ENCODE measurements at places on chromosomes 6 and 20. TPM values are rescaled to one million over a fixed set of nuclear protein-coding genes. Genes with fewer than 3 reads are reported as not detected.

GRCh38 chr20:41098703-41099250 is 38.6 kb upstream of the PLCG1 start:
- H3K36me3 ChIP-seq = peaks cover 60% of the 10 kb centered on the region
- no peaks in the 10 kb centered on the region for H3K27me3 ChIP-seq
- H3K4me3 ChIP-seq = no peak overlapping the region
- no peak for DNase-seq

Gene CNKSR3
- total RNA-seq = not detected

Gene COL12A1
- total RNA-seq = 0.05 TPM

DNA sequence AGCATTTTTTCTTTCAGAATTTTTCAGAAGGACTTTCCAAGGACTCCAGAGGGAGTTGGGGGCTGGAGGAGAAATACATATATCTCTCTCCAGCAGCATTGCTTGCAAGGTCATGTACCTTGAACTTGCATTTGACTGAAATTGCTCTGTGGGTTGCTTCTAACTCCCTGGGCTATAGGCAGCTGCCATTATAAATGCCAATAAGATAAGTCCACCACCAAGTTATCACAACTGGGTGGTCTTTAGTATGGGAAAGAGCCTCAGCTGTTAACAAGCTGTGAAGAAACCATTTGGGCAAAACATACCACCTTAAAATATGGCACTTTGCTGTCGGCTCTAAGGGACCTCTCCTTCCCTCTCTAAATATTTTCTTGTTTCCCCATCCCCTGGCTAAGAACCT is 20.9 kb upstream of the CITED2 start:
- no peak overlapping the region for H3K27ac ChIP-seq
- H3K4me3 ChIP-seq = no peak overlapping the region

Gene STK35
- 21.4 TPM for total RNA-seq

Gene POLR3F
- total RNA-seq = 15.3 TPM

DNA sequence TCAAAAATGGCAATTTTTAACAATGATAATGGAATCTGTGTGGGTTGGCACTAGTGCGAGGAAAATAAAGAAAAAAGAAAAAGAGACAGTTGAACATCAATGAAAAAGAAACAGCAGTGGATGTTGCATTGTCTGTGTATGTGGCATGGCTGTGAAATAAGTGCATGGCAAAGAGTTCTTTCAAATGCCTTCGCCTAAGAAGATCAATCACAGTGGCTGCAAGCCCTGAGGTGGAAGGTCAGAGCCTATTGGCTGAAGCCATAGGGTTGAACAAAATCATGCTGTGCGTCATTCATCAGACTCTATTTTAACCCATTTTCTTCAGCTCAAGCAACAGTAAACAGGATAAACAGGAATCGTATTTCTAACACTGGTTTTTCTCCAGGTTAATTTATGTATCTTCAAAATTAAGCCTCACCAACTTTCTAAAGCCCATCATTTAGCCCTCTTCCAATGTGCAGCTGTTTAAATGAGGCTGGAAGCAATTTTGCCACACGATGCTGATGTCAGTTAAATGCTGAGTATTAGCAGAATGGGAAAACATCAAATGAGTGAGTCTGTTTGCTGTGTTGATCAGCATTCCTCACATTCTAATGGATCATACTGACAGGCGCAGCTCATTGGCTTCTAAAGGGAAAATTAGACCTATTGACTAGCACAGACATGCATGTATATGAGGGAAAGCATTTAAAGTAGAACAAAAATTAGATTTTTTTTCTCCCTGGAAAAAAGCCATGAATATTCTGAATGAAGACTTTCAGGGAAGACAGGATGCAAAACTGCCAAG is 955.9 kb upstream of the EYS start:
- no peaks in the 10 kb centered on the region for H3K4me1 ChIP-seq
- H3K27me3 ChIP-seq = no peaks in the 10 kb centered on the region

GRCh38 chr6:150251566-150252186 is 108.8 kb downstream of the PPP1R14C start:
- H3K27me3 ChIP-seq = peaks cover 13% of the 10 kb centered on the region
- H3K27ac ChIP-seq = no peak overlapping the region
- H3K36me3 ChIP-seq = no peaks in the 10 kb centered on the region

DNA sequence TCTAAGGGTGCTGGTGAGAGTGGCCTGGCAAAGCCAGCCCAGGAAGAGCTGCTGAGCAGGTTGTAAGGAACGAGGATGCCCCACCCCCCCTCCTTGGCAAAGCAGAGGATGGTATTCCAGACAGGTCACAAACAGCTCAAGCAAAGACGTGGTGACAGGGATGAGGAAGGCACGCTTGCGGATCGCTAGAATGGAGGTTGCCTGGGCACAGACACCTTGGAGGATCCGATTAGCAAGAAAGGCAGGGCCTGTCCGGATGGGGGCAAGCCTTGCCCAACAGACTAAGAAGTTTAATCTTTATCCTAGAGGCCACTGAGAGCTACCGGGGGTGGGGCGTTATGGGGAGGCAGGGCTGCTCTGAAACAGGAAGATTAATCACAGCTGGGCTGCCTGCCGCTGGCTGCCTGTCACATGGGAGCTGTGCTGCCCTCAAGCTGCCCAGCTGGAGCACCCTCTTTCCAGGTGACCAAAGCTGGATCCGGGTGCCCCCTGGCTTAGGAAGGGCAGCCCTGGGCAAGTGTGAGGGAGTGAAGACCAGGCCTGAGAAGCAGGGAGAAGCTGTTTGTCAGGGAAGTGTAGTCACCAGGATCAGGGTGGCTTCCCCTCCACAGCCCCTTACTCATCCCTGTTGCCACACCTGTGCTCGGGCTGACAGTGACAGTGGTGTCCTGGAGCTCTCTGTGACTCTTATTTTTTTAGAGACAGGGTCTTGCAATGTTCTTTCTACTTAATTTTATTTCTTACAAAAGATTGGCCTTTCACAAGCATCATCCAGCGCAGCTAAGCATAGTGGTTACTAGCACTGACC is 9.1 kb upstream of the MAPK13 start:
- peak overlapping the region; percentile 90 for H3K4me3 ChIP-seq
- peaks cover 77% of the 10 kb centered on the region for H3K4me1 ChIP-seq
- H3K27me3 ChIP-seq = no peaks in the 10 kb centered on the region

- peaks cover 8% of the 10 kb centered on the region for H3K27me3 ChIP-seq
- no peak overlapping the region for H3K4me3 ChIP-seq
- no peak overlapping the region for H3K27ac ChIP-seq
- no peak for DNase-seq
- no peaks in the 10 kb centered on the region for H3K4me1 ChIP-seq
Observed at GRCh38 chr6:150099546-150099945, 30.6 kb upstream of the ULBP3 start.

GRCh38 chr20:62980380-62980960 is 26.3 kb downstream of the BHLHE23 start:
- H3K4me1 ChIP-seq = peaks cover 21% of the 10 kb centered on the region
- H3K36me3 ChIP-seq = no peaks in the 10 kb centered on the region
- H3K4me3 ChIP-seq = no peak overlapping the region
- peaks cover 42% of the 10 kb centered on the region for H3K27me3 ChIP-seq
- no peak for DNase-seq
- H3K27ac ChIP-seq = no peak overlapping the region

Measured in activated CD4-positive, alpha-beta T cell treated with anti-CD3 and anti-CD28 coated beads, Interleukin-2, amount 10 ng/mL, durations not matched to agents 24 days and 14 days (primary cell).